Activated CD4-positive, alpha-beta T cell treated with anti-CD3 and anti-CD28 coated beads, Interleukin-2, amount 50 U/mL, for 48 hours (primary cell): ENCODE measurements at places on chromosomes 13 and 19.

DNA sequence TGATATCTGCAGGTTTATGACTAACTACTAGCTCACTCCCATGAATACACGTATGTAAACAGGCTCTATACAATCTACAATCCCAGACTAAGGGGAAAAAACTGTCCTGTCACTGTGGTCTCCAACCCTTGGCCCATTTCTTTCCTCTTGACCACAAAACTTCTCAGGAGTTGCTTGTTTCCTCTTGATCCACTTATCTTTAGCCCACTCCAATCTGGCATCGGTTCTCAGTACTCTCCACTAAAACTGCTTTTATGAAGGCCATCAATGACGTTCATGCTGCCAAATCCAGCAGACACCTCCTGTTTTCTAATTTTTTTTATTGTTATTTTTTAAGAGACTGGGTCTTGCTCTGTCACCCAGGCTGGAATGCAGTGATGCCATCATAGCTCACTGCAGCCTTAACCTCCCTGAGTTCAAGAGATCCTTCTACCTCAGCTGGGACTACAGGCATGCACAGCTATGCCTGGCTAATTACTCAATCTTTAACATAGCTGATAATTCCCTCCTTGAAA is 31.9 kb upstream of the USPL1 start:
- no peak for DNase-seq

DNA sequence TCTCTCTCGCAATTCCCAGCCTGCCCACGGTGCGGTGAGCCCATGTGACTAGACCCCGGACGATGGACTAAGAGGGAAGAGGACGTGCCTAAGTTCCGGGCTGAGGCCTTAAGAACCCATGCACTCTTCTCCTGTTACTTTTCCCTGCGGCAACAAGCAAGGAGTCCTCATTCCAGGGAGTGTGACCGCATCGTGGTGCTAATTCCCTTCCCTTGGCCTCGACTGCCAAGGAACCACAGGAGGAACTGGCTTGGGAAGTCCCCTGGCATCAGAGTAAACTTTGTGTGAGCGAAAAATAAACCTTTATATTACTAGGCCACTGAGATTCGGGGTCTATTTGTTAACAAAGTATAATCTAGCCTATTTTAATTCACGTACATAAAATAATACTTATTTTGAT is 34.0 kb downstream of the FGF14 start:
- DNase-seq = no peak

GRCh38 chr19:40811478-40812341 is 12.7 kb downstream of the EGLN2 start:
- no peak for DNase-seq

DNA sequence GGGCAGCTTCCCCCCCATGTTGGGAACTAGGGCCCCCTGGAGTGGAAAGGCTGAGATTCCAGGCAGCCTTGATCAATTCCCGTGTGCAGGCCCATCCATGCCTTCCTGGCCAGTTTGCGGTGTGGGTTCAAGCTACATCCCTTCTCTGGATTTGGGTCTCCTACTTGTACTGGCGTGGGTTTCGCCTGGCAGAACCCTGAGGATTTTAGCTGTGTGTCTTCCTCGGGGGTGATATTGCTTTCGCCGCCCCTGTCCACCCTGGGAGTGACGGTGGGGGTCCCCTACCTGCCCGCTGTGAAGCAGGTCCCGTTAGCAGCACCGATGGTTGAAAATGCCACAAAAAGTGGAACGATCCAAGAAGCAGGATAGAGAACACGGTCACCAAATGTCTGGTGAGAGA is 11.4 kb downstream of the SLC7A9 start:
- DNase-seq = no peak

DNA sequence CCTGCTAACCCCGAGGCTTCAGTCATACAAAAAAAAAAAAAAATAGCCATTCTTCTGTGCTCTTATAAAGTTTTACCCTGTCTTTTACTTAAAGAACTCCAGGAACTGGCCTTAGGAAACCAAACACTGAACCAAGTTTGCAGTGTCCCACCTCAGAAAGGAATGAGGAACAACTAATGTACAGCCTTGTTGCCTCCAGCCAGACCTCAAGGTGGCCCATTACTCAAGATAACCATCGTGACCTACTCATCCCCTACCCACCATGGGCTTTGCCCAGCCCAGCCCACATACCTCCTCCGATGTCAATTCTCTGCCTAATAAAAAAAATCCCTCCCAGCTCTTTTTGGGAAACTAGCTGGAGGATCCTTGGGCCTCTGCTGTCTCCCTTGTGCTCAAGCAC is 133.2 kb downstream of the STARD13 start:
- no peak for DNase-seq

DNA sequence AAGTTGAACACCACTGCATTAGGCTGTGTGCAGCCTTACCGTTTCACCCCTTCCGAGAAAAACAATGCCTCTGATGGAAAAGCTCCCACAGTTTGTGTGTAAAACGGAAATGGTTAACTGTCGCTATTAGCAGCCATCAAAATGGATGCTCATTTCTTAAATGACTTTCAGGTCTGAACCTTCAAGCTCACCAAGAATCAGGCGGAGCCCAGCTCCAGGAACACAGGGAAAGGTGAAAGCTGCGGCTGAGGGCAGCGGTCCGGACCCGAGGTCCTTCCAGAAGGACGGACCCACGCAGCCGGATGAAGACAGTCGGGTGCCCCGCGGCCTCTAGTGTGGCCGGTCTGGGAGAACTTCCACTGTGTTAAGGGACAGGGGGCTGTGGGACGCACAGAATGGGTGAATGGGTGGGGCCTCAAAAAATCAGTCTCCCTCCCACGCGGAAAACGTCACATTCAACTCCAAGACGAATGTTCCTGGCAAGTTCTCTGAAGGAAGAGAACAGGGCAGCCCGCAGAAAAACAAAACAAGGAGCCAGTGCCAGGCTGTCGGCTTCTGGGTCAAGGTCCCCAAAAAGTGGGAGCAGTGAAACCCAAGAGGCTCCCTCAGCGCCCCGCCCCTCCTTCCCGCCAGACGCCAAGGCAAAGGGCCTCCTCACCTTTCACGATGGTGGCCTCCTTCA is 4.9 kb downstream of the IRS2 start:
- no peak for DNase-seq

DNA sequence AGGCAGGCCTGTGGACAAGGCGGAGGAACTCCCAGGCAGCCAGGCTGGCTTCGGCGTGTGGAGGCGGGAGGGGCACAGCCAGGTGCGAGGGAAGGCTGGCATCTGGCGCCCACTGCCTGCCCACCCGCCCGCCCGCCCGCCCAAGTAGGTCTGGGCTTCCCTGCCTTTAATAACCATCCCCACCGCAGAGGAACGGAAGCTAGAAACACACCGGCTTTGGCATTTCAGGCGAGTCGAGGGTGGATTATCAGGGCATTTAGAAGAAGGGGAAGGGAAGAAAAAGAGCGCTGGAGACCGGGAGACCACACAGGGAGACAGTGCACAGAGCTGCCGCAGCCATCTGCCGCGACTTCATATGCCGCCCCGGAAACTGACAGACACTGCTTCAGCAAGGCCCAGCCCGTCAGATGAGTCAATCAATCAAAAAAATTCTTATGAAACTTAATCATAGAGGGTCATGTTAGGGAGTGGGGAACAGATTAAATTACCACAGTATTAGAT is 199.7 kb downstream of the TSHZ3 start:
- no peak for DNase-seq
